ENCODE measurements at places on chromosomes 5 and 9.

GRCh38 chr9:121399883-121400607, 30.0 kb upstream of the STOM start:
- peak; percentile 83 for DNase-seq

DNA sequence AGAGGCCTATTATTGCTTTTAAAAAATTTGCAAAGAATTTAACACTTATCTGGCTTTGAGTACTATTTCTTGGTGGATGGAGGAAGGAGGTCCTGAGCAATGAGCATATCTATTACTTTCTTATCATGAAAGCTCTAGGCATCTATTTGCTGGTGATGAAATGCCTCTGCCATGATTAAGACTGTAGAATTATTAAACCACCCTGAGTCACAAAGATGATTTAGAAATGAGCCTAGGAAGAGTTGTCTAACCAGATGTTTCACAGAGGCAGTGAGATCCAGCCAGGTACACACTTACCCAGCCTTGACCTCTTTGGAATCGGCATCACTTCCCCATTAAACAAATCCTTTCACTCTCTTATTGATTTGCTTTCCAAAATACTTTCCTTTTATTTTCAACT, 304.4 kb upstream of the KIF2A start:
- no peak for DNase-seq

GRCh38 chr5:124524552-124525232, 221.7 kb downstream of the ZNF608 start:
- DNase-seq, result no peak

- DNase-seq, result no peak
Observed at GRCh38 chr5:178632285-178632684, 5.4 kb upstream of the CLK4 start.

- no peak for DNase-seq
Observed at GRCh38 chr5:158911693-158912363, 187.9 kb downstream of the EBF1 start.

DNA sequence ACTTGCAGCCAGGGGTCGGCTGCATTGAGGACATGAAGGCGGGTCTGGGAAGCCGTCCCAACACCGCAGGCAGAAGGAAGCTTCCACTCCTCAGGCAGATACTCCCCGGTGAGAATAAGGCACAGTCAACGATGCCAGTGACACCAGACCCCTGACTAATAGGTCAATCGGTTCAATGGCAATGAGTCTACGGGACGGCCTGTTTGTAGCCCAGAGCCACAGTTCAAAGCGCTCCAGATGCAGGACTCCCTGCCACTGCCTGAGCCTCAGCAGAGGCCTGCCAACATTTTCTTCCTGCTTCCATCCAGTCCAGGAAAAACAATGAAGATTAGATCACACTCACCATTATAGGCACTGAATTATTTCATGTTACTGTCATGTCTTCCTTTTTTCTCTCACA, 84.5 kb upstream of the SIMC1 start:
- no peak for DNase-seq

GRCh38 chr5:131019601-131020315, 145.3 kb downstream of the HINT1 start:
- DNase-seq, result no peak

DNA sequence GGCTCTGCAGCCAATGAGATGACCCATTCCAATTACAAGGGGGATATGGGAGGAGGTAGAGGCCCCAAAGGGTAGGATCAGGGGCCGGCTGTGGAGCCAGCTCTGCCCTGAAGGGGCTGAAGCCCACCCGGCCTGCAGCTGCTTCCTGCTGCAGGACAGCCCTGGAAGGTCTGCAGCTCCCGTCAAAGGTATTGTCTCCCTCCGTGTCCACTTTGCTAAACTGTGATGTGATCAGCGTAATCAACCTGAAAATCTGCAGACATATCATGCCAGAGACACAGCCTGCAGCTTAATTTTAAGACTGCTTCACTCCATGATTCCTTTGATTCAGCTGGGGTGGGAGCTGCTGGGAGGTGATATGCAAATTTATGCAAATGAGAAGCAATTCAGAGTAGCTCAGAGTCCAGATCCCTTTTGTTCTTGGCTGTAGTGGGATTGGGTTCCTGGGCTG, 90.7 kb downstream of the GADD45G start:
- no peak for DNase-seq

DNA sequence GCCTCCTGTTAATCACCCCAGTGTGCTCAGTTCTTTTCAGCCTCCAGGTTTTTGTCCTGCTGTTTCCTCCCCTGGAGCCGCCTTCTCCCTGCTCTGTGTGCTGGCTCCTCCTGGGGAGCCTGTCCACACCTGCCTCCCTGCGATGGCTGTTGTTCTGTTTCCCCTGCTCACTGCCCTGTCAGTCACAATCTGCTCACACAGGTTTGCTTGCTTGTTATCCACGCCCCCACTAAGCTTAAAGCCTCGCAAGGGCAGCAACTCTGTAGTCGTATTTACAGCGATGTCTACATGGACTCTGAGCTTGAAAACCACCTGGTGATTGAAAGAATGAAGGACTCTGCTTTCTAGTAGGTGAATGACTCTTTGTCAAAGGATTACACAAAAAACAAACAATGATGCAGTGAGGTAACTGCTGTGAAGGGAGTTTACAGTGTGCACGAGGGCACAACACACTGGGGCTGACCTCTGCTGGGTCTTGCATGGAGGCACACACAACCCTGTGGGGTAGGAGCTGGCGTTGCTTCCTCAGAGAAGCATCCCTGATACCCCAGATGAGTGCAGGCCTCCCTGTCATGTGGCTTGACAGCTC, 39.6 kb upstream of the TEX48 start:
- no peak for DNase-seq

DNA sequence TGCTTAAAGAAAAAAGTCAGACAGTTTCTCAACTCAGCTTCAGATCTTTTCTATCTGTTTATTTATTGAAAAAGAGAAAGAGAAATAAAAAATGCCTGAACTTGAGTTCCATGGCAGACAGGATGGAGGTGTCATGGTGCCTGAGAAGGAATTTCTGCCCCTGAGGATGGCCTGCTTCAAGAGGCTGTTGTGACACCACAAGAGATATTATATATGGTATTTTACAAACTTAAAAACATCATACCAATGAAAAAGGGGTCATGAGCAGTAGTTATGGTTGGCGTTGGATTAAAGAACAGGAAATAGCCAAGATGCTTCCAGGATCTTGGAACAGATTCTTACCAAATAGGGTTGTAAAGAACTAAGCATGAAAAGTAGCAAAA, 344.6 kb downstream of the GLIS3 start:
- no peak for DNase-seq

- peak; percentile 80 for DNase-seq
Observed at GRCh38 chr5:141637767-141638419, 1.1 kb downstream of the RELL2 start.

- peak; percentile 71 for DNase-seq
Observed at GRCh38 chr5:82419559-82420332, 141.6 kb upstream of the RPS23 start.

GRCh38 chr9:94916956-94917355, 190.5 kb downstream of the AOPEP start:
- no peak for DNase-seq

GRCh38 chr9:83299094-83299493, 236.2 kb upstream of the RASEF start:
- no peak for DNase-seq

DNA sequence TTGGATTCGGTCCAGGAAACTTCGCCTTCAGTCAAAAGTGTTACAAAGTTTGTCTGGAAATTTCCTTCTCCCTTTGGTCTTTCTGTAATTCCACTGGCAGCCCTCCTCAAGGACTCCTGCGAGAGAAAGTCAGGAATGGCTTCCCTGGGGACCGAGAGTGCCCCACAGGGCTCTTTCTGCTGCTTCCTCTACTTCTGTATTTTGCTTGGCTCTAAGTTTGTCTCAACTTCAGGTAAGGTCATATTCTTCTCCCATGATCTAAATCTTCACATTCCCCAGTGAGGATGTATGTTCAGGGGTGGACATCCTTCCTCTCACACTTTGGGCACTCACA, 10.3 kb upstream of the RIOK2 start:
- DNase-seq, result no peak

GRCh38 chr5:14110680-14111079, 32.5 kb upstream of the TRIO start:
- DNase-seq, result no peak

- DNase-seq, result no peak
Observed at GRCh38 chr5:159189310-159189709, 20.0 kb downstream of the RNF145 start.

DNA sequence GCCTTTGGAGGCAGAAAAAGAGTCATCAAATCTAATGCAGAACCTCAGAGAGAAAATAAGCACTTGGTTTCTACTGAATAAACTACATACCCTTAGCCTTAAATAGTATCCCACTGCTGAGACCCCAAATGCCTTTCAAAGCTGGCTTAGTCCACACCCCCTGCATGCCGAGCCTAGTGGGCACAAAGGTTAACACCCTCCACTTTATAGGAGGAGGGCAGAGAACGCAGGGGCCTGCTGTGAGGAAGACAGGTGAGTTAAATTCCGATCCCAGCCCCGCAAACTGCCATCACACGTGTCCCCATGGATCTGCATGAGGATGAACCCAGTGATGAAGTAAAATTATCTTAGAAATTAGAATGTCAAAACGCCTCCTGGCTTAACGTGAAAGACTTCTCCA, 19.5 kb upstream of the HSD17B3 start:
- DNase-seq, result no peak

DNA sequence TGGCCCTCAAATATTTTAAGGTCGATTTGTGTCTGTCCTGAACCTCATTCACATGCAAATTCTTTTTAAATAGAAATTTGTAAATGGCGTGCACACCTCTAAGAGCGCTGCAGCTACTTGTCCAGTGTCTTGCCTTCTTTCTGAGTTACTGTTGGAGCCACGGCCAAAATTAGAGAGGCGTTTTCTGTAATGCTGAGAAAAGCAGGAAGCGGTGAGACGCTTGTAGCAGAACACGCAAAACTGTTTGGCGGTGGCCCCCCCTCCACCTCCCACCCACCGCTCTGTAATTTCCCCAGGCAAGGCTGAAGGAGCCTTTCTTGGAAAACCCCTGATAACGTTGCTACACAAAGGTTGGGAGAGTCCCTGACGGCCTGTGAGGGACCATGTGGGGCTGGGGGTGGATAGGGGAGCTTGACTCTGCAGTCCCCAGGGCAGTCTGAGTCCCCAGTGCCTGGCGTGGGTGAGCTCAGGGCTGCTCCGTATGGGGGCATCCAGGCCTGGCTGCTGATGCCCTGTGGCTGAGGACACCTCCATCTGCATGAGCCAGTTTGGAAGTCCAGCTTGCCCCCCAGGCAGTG, 96.5 kb downstream of the GADD45G start:
- DNase-seq, result peak; percentile 35

DNA sequence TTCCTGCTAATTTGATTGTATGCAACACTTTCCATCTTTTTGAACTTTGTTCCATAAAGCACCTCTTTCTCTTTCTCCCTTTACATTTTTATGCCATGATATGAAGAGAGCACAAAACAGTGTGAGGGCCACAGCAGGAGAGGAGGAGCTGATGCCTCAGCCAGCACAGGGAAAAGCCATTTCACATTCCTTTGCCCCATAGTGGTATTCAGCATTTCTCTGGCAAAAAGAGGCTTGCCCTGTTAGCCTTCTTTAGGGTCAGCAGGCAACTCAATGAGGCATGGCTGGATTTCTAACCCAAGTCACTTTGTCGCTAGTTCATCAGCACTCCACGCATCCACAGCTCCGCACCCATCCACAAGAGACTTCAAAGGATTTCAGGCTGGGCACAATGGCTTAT, 23.1 kb upstream of the TRPC7 start:
- no peak for DNase-seq

DNA sequence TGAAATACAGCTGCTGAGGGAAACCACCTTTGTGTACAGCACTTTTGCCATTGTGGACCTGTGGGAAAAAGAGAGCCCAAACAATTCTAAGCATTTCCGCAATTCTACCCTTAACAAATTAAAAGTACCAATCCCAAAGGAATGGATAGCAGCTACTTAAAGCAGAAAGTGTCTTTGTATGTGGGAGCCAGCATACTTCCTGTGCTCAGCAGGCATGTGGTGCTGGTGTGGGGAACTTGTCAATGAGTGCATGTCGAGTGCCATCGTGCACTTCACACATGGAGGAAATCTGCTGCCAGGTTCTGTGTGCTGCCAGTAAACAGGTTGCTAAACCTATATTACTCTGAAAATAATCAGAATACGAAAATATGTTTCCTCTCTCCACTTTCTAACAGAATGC, 399.0 kb downstream of the LRRC70 start:
- no peak for DNase-seq

DNA sequence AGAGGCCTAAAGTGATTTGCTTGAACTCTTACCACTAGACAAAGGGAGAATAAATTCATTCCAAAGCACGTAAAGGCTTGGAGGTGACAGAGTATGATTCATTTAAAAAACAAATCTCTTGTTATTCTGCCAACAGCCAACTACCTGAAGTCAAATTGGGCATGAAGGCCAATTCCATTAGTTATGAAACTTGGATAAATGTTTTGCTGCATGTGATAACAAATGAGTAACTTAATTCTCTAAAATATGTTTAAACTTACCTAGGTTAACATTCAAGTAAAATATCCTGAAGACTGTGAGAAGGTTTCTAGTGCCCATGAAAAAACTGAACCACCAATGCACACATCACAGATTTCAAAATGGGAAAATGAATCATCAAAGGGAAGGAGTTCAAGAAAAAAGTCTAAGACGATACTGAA, 120.1 kb upstream of the TSLP start:
- no peak for DNase-seq

DNA sequence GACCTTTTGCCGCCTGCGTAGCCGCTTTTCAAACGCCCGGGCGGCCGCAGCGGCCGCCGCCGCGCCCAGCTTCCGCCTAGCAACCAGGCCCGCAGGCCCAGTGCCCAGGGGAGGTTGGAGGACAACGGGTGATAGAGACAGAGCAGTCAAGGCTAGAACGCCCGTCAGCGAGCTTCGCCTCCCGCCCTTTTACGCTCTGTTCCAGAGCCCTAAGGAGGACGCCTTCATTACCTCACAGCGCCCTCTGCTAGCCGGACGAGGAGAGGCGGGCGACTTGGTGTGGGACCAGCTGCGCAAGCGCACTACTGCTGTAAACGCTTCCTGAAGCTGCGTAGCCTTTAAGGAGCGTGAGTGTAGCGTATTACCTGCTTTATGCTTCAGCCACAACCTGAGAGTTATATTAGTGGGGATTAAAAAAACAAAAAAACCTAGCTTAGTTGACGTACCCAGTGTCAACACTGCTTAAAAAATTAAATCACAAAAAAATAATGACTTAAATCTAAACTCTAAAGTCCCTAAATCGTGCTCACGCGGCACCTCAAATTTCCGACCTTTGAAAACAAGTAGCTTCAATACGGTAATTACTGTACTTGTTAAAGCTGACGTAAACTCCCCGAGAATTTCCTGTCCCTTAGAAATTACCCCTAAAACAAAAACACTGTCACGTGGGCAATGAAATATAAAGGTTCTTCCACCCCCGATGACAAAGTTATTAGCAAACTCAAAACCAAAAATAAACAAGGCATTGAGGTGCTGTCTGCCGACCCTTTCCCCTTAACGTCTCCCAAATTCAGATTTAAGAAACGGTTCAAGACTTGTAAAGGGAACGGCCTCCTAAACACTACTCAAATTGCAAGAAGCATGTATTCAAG, at the start of gene CEP120:
CEP120 (minus strand) TSS at position 126 of the 872 bp plus-strand sequence. CDS start 405 bp downstream, outside the sequence.
- DNase-seq, result peak; percentile 92

GRCh38 chr5:176754376-176754973, 55.9 kb upstream of the UNC5A start:
- DNase-seq, result no peak

Data from OCI-M1 (cell line).